Stimulated activated CD8-positive, alpha-beta memory T cell treated with anti-CD3 and anti-CD28 coated beads, Interleukin-4, amount 100 ng/mL, for 1 hour (primary cell): ENCODE measurements at places on chromosomes 4 and X.

DNA sequence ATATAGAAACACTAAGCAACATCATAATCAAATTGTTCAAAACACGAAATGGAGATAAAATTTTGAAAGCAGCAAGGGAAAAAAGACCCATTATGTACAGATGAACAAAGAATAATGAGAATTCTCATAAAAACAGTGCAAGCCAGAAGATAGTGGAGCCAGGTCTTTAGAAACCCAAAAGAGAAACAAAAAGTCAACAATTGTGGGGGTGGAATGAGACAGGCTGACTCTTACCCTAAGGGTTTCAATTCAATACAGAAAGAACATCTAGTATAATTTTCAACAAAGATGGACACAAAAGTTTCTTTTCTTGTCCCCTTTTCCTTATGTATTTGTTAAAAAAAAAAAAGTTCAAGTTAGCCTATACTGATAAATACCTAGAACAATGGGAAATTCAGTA is 34.0 kb upstream of the MAGEB2 start:
- no peak for DNase-seq

- DNase-seq = no peak
Observed at GRCh38 chr4:163590103-163590502, 95.6 kb downstream of the TMA16 start.

DNA sequence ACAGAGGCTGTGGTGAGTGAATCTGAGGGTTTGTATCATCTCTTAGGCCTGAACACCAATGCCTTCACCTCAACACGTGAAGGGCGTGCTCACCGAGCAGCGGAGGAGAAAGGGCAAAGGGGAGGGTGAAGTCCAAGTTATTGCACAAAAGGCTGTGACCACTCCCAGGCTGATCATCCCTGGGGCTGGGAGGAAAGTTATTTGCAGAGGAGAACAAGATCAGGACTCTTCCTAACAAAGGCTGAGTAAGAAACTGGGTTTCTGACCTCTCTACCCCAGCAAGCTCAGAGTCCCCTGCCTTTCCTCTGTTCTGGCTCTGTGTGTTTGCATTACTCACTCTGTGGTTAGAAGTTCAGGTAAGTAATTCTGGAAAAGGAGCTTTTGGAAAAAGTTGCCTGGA is 366.3 kb upstream of the CXorf51A start:
- no peak for DNase-seq

- no peak for DNase-seq
Observed at GRCh38 chr4:163747886-163748285, 253.4 kb downstream of the TMA16 start.

DNA sequence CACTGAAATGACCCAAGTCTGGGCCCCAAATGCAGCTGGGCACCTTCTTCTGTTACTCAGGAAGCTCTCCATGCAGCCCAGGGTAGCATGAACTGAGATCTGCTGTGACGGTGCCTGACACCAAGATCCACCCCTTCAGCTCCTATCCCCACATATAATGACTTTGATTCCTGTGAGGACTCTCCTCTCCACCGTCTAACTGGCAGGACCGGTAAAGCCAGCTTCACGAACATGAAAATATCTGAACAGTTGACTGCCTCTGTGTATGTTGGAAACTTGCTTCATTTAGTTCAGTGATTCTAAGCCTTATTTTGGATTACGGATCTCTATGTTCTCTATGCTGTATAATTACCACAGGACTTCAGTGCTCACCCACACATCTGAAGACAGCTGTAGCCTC is 115.5 kb upstream of the TMEM150C start:
- no peak for DNase-seq

DNA sequence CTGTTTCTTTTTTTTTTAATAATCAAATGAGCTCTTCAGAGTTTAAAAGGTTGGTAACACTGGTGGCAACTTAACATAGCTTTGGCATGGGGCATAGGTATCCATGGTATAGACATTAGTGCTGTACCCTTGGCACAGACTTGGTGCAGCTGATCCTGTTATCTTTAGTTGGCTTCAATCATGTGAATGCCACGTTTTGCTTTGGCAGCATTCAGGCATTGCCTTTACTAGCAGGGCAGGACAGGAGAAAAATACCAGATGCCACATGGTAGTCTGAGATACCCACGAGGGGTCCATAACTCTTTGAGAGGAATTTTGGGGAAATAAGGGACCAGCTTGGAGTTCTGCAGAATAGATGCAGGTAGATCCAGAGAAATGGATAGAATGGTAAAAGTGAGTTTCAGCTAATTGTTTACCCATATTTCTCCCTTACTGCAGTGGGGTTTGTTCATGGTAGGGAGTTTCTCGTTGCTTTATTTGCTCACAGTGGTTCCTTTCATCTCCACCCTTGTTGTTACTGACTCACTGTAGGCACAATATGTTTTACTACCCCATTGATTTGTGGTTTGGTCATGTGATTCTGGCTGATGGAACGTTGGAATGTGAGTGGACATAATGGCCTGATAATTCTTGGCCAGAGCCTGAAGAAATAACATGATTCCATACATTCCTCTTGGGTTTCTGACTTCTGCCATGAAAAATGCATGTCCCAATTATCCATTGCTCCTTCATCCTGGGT is 342.7 kb downstream of the GLUD2 start:
- DNase-seq = no peak

- no peak for DNase-seq
Observed at GRCh38 chr4:142236268-142236667, 599.9 kb downstream of the IL15 start.

- no peak for DNase-seq
Observed at GRCh38 chrX:38935561-38935960, 134.3 kb downstream of the MID1IP1 start.

DNA sequence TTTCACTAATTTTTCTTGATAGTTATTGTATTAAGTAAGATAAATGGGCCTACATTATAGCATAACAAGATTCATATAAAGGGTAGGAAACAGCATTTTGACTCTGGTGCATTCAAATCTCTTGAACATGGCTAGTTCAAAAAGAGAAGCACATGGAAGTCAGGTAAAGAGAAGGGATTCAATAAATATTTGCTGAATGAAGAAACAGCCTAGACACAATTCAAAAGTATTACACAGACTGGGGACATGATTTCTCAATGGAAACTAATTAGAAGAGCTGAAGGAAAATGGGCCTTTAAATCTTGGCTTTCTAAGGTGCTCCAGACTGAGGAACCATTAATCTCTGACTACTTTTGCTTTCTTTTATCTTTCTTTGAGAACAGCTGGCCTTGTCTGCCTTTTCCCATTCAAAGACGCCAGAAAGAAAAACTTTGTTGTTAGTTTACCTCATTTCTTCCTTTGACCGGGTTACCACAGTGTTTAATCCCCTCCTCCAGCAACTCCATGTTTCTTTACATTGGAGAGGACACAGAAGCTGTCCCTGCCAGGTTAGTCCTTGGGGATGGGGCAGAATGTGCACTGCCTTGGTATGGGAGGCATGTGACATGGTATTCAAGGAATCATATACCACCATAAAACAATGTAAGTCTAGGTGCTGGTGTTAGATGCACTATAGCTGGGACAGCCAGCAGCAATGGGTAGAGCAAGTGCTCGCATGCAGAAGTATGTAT is 264.2 kb downstream of the CAMK2D start:
- DNase-seq = no peak

- no peak for DNase-seq
Observed at GRCh38 chr4:156499684-156500083, 471.9 kb downstream of the PDGFC start.

DNA sequence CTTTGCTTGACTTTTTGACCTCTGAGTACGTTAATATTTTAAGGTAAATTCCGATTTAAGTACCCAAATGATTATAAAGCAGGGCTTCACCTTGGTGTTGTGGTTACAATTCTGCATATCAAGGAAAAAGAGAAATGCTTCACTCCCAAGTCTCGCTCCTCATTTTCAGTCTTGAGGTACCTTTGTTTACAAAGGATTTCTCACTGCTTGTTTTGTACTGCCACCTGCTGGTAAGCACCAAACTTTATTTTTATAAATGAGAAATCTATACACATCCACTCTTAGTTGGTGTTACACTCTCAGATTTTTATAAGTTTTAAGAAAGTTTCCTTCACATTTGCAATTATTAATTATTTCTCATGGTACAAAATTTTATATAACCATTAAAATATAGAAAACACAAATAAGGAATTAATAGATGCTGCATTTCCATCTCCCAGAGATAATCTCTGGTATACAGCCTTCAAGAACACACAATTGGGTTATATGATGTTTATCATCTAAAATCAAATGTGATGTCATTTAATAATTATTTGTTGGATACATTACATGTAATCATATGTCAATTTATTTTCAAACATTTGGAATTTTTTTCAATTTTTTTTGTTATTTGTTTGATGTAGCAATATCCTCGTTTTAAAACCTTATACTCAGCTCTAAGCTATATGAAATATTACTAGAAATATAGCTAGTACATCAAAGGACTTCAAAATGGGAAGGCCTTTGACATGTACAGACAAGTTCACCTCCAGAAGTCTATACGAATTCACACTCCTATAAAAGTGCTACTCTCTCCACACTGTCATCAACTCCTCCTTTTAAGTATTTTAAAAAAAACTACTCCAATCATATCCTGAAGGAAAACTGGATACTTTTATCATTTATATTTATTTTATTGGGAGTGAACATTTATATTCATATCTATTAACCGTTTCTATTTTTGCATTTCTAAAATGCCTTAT is 179.9 kb downstream of the KCNIP4 start:
- DNase-seq = no peak

DNA sequence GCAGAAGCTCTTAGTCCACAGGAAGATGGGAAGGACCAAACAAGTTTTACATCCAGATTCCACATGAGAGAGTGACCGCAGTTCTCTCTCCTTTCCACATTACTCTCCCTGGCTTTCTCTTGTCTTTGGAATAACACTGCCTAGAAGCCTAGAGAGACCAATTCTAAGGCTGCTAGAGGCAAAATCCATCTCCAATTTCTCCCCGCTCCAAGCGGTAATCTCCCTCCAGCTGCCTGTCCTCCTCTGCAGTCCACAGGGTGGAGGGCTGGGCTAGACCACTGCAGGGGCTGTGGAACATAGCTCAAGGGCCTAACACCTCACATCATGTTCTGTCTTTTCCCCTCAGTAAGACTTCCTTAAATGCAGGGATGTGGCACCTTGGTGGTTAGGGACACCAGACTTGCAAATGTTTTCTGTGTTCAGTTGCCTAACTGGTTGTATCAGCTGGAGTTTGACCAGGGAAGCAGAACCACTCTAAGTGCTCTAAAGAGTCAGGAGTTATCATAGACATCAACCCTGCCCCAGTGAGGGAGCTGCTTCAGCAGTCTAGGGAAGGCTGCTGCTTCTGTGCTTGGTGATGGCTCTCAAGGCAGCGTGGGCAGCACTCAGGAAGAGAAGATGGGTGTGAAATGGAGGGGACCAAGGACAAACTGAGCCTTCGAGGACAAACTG is 423.1 kb downstream of the BCOR start:
- DNase-seq = no peak

GRCh38 chr4:37852376-37852775 is 25.9 kb downstream of the PGM2 start:
- no peak for DNase-seq

DNA sequence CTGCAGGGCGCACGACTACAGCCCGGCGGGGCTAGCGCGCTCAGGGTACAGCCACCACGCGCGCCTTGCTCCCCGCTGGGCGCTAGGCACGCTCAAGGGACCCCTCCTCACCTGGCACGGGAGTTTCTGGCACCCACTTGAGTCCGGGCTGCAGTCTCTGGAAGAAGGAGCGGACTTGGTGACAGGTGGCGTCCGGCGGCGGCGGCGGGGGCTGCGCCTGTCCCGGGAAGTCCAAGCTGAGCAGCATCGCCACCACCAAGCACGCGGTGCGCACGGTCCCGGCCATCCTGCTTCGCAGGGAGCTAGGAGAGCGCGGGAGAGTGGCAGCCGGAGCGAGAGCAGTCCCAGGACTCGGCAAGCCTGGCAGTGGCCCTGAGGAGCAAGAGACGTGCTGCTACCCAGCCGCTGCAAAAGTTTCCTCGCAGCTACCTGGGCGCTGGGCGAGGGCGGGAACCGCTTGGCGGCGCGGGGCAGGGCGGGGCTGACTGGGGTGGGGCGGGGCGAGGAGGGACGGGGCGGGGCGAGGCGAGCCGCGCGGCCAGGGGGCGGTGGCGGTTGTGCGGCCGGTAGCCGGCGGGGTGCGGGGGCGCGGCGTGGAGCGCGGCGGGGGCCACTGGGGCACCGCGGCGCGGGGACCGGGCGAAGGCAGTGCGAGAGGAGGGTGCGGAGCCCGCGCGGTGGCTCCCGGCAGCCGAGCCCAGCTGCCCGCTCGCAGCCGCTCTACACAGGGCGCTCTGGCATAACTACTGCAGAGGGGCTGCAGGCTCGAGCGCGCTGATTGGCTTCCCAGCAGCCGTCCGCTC is at the start of gene GPC3:
Gene GPC3, minus strand, starts transcription at position 431 of the 803 bp plus-strand sequence.
- DNase-seq = no peak

GRCh38 chr4:119729835-119730670 is 101.4 kb upstream of the PDE5A start:
- no peak for DNase-seq

DNA sequence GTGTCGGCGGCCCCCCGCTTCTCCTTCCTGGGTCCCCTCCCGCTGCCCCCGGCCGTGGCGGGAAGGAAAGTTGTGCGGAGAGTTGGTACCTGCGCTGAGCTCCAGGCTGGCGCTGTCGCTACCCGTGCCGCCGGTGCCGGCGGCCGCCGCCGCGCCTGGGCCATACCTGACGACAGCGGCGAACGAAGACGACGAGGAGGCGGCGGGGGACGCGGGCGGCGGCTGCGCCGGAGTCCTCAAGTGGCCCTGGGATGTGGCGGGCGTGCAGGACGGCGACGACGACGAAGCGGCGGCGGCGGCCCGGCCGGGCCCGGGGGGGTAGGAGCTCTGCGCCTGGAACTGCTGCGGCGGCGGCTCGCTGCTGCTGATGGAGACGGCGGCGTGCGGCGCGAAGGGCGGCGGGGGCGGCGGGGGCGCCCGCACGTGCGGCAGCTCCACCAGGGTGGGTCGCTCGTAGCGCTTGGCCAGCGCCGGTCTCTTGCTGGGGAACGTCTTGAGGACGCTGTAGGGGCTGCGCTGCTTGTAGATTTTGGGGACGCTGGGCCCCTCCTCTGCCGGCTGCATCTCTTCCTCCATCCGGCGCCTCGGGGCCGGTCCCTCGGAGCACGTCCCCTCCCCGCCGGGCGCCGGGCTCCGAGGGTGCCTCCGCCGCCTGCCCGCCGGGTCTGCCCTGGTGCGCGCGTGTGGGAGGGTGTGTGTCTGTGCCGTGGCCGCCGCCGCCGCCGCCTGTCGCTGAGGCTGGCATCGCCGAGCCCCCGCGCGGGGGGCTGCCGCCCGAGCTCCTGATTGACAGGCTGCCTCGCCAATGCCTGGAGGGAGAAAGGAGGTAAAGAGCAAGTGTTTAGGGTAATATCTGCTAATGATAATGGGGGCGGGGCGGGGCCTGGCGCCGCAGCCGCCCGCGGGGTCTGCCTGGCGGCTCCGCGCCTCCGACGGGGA is 618 bp downstream of the BEND4 start:
- DNase-seq = no peak

DNA sequence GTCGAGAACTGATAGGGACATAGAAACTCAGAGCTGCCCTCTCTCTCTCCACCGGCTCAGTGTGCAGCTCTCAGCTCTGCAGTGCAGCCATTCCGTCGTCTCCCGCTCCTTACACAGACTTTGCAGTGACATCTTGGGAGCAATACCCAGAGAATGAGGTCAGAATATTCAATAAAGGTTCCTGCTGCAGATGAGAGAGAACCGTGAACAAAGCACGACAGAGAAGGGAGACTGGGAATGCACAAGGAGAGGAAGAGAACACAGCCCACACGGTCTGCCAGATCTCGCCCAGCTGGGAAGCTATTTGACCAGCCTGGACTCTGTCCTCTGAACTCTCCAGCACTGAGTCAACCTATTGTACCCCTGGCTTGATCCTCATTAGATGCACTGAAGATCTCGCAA is 118.0 kb upstream of the PPARGC1A start:
- DNase-seq = no peak

GRCh38 chrX:74343343-74344279 is 39.6 kb downstream of the ZCCHC13 start:
- DNase-seq = peak; percentile 5

GRCh38 chr4:67273666-67274065 is 271.6 kb downstream of the CENPC start:
- DNase-seq = no peak
